ENCODE measurements at places on chromosomes 6 and 20. TPM values are rescaled to one million over a fixed set of nuclear protein-coding genes. Genes with fewer than 3 reads are reported as not detected.

DNA sequence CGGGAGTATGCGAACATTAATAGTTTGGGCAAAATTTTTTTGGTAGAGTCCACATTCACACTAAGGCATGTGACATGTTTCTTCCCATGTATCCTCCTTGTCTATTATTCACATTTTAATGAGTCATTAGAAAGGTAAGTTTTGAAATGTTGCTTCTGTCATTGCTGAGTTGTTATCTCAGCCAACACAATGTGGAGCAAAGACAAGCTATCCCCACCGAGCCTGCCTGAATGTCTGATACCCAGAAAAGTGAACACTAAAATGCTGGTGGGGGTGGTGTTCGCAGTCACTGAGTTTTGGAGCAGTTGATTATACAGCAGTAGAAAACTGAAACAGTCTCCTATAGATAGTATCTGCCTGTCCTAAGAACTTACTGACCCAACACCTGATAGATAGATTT, 68.3 kb upstream of the ASF1A start:
- H3K4me1 ChIP-seq = no peaks in the 10 kb centered on the region
- H3K4me3 ChIP-seq = no peak overlapping the region
- no peaks in the 10 kb centered on the region for H3K27me3 ChIP-seq
- DNase-seq = no peak
- no peaks in the 10 kb centered on the region for H3K36me3 ChIP-seq
- no peak overlapping the region for H3K27ac ChIP-seq

DNA sequence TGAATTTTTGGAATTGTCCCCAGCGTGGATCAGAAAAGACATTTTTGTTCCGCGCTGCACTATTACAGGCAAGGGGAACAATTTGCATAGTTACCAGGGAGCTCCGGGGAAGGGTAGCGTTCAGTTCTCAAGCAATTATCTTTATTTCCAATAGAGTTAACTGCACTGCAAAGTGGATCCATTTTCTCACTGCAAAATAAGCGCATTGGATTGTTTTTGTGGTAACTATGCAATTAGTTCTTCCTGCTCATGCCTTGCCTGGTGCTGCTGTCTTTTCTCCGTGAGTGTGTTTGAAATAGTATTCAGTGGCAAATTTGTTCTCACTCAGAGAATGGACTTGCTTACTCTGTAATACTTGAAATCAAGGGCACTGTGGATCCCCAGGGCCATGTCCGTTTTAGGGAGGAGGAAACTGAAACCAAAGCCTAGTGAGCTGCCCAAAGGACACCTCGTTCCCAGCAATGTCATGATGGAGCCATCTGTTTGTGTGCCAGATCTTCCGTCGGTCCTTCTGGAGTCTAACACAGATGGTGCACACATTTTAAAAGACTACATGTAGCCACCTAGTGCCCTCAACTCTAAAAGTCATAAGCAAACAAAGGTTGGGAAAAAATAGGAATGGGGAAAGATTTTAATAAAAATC, 7.4 kb upstream of the PCK1 start:
- no peaks in the 10 kb centered on the region for H3K36me3 ChIP-seq
- no peaks in the 10 kb centered on the region for H3K4me1 ChIP-seq
- H3K27ac ChIP-seq = no peak overlapping the region
- H3K27me3 ChIP-seq = peaks cover 3% of the 10 kb centered on the region

- no peaks in the 10 kb centered on the region for H3K36me3 ChIP-seq
- H3K4me1 ChIP-seq = no peaks in the 10 kb centered on the region
- no peak overlapping the region for H3K4me3 ChIP-seq
- H3K27ac ChIP-seq = no peak overlapping the region
These were observed 187.6 kb downstream of the ZFP64 start for GRCh38 chr20:52004018-52004417.

Gene FOXS1
- 0.48 TPM for total RNA-seq

Gene CLPSL2
- total RNA-seq = not detected

Gene ISM1
- total RNA-seq = not detected

DNA sequence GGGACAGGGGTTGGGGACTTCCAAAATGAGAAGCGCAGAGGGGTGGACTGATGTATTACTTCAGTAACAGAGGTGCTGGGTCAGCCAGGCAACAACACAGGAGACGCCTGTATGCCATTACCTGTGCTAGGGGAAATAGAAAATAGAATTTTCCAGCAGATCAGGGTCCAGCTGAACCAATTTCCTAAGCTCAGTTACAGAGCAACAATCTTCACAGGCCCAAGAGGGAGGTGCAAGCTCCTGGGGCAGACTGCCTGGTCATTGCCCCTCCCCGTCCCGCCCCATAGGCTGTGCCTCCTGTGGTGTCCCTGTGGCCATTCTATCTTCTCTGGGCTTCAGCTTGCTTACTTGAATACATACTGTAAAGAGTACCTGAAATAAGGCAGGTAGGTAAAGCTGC, 3.7 kb downstream of the KCNK5 start:
- H3K4me1 ChIP-seq = peaks cover 7% of the 10 kb centered on the region
- H3K4me3 ChIP-seq = no peak overlapping the region
- H3K27me3 ChIP-seq = no peaks in the 10 kb centered on the region
- peak overlapping the region; percentile 68 for H3K27ac ChIP-seq
- no peaks in the 10 kb centered on the region for H3K36me3 ChIP-seq

DNA sequence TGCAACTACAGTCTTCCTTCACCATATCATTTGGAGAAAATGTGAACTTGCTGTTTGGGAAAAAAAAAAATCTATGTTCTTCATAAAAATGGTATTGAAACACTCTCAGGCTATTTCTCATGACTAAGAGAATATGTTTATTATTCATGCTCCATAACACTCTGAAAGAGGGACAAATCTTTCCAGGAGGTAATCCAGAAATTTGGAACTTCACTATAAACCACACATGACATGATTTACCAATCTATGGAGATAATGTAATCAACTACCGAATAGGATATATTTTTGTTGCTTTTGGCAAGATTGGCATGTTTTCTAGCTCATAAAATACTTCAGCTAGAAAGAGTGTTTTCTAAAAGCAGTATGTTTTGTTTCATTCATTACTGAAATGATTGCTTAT, 56.3 kb downstream of the THEMIS start:
- no peak overlapping the region for H3K27ac ChIP-seq
- H3K4me3 ChIP-seq = no peak overlapping the region
- no peaks in the 10 kb centered on the region for H3K36me3 ChIP-seq
- H3K27me3 ChIP-seq = no peaks in the 10 kb centered on the region

DNA sequence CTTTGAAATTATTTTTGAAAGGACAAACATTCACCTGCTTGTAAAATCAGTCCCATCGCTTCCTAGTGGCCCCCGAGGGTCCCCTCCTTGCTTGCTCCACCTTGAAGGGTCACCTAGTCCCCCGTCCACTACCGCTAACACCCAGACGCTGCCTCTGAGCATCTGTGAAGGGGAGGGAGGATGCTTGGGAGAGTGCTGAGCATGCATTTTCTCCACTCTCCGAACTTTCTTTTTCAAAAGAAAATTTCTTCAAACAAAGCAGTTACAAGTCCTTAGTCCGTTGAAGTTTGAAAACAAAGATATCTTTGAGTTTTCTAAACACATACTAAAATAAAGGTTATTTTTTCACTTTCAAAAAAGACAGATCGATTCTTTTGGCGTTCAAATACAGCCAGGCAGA, 224.3 kb upstream of the ARID1B start:
- H3K36me3 ChIP-seq = no peaks in the 10 kb centered on the region
- no peaks in the 10 kb centered on the region for H3K4me1 ChIP-seq
- no peak for DNase-seq
- no peaks in the 10 kb centered on the region for H3K27me3 ChIP-seq
- no peak overlapping the region for H3K4me3 ChIP-seq

GRCh38 chr6:167449094-167449861, 124.4 kb downstream of the TTLL2 start:
- H3K27ac ChIP-seq = no peak overlapping the region
- DNase-seq = no peak
- no peaks in the 10 kb centered on the region for H3K4me1 ChIP-seq
- H3K4me3 ChIP-seq = no peak overlapping the region
- no peaks in the 10 kb centered on the region for H3K36me3 ChIP-seq

DNA sequence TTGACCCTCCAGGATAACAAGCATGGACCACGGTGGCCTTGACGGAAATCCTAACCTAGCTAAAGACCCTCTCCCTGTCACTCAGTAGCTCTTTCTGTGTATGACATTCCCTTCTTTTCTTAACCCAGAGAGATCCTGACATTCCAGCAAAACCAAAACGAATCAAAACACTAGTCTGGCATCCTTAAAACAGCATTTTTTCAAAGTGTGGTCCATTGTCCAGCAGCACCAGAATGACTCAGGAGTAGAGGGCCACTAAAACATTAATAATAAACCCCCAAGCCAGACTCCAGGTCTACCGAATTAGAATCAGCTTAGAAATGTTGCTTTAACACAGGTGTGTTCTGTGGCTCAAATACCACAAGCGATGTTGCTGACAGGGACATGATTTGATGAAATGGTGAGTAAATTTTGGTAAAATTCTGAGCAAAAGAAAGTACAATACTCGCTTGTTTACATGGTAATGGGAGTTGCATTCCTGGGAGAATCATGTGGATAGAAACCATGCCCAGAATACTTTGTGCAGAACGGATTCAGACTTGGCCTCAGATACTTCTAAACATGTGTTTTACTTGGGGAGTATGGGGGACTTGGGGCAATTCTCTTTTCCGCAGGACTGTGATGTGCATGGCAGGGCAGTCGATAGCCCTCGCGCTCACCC, 174.2 kb upstream of the KCNG1 start:
- H3K4me1 ChIP-seq = no peaks in the 10 kb centered on the region
- H3K27me3 ChIP-seq = no peaks in the 10 kb centered on the region
- no peak overlapping the region for H3K4me3 ChIP-seq
- H3K27ac ChIP-seq = no peak overlapping the region

Gene MOXD1
- total RNA-seq = 2.3 TPM

Gene PERP
- 78.4 TPM for total RNA-seq

- no peak overlapping the region for H3K4me3 ChIP-seq
- H3K27me3 ChIP-seq = no peaks in the 10 kb centered on the region
- H3K36me3 ChIP-seq = no peaks in the 10 kb centered on the region
- no peak for DNase-seq
- no peaks in the 10 kb centered on the region for H3K4me1 ChIP-seq
These were observed 210.4 kb downstream of the FOXC1 start for GRCh38 chr6:1820165-1820564.

- no peaks in the 10 kb centered on the region for H3K27me3 ChIP-seq
- no peaks in the 10 kb centered on the region for H3K36me3 ChIP-seq
- H3K4me1 ChIP-seq = no peaks in the 10 kb centered on the region
- H3K4me3 ChIP-seq = no peak overlapping the region
- DNase-seq = no peak
These were observed 104.5 kb downstream of the KLHL32 start for GRCh38 chr6:97029056-97029455.

All from colonic mucosa (tissue), 4 donors.